ENCODE measurements at places on chromosomes 1 and 21.

DNA sequence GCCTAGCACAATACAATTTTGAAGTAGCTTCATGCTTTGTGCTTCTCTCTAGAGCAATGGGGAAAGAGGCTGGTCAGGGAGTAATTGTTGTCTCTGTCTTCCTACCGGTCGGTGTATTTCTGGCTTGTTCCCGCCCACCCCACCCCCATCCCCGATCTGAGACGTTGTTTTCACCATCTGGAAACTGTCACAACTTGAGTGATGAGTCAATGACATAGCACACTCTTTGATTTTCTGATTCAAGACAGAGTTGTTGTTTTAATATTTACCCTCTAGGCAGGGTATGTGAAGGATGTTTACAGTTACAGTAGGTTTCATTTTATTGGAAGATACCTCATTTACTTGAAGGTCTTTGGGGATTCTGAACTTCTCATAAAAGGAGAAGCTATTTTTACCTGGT lies 7.0 kb downstream of the IL12RB2 start:
- DNase-seq = no peak

GRCh38 chr1:190511554-190511953 lies 33.9 kb upstream of the BRINP3 start:
- no peak for DNase-seq

GRCh38 chr1:192876633-192877032 lies 67.8 kb downstream of the RGS2 start:
- DNase-seq = no peak

- DNase-seq = no peak
Measured at GRCh38 chr1:192826791-192827546, 18.1 kb downstream of the RGS2 start.
